ENCODE measurements at places on chromosomes 5 and 9.

DNA sequence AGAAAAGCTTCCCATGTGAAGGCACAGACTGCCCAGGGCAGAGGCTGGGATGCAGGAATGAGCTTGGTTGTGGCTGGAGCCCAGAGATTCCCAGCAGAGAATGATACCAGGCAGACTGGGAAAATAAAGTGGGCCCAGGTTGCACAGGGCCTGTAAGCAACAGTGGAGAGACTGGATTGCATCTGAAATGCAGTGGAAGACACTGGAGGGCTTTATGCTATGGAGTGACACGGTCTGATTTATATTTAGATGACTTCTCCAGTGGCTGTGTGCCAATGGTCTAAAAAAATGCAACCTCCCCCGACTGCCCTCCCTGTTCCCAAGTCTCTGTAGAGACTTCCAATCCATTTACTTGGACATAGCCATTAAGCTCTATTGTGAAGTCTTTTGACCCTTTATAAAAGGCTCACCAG lies 951.1 kb upstream of the DMAC1 start:
- no peak for DNase-seq

GRCh38 chr5:74971947-74972460 lies 80.4 kb downstream of the GCNT4 start:
- DNase-seq = no peak

DNA sequence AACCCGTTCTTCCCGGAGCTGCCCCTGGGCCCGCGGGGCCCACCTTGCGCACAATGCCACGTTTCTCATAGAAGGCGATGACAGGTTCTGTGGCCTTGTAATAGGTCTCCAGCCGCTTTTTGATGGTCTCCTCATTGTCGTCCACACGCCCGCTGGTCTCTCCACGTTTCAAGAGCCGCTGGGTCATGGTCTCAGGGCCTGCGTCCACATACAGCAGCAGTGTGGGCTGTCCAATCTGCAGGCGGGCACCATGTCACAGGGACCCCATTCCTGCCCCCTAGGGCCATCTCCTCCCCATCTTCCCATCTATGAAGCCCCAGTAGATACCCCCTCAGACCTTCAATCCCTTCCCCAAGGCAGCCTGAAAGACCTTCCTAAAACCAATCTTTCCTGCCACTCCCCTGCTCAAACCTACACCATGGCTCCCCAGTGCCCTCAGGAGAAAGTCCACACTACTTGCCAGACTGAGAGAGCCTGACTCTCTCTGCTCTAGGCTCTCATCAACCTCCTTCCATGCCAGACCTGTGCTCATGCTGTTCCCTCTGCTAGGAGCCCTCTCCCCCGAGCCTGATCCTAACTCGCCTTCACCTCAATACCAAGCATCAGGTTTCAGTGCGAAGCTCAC lies 9.1 kb downstream of the AK1 start:
- DNase-seq = no peak

DNA sequence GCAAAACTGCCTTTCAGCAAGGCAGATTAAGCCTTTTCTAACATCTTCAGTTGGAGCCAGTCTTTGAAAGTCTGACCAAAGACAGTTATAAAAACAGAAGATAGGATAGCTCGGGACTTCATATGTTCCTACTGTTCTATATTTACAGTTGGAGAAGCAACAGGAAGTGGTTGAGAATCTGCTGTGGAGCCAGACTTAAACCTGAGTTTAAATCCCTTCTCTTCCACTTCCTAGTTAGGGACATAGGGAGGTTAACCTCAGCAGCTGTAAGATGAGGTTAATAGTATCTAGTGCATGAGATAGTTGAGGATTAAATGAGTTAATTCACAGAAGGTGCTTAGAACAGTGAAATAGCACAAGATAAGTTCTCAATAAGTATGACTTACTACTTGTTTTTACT lies 84.5 kb upstream of the FREM1 start:
- no peak for DNase-seq

- DNase-seq = no peak
Measured at GRCh38 chr5:73213566-73213998, 40.6 kb downstream of the TMEM174 start.

DNA sequence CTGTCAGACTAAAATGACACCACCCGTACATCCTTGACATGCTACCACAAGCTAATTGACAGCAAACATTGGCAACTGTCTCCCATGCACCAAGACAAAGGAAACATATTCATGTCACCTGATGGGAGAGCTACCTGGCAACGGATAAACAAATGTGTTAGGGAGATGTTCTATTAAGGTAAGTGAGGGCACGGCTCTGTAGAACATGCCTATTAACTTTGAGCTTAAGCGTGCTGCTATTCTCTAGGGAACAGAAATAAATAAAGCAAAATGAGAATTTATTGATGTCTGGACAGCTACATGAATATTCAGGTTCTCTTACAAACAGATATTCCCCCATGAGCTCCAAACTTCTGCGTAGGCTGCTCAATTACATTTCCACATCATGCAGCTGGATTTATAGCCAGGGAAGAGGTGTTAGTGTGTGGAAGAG lies 361.4 kb upstream of the RFX3 start:
- no peak for DNase-seq

DNA sequence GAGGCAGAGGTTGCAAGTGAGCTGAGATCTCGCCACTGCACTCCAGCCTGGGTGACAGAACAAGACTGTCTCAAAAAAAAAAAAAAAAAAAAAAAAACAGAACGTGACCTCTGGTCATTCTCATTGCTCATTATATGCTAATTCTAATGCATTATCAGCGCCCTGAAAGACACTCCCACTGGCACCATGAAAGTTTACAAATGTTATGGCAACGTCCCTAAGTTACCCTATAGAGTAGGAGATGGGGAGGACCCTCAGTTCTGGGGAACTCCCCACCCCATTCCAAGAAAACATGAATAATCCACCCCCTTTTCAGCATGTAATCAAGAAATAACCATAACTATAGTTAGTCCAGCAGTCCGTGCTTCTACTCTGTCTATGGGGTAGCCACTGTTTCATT lies 48.9 kb upstream of the DENND4C start:
- DNase-seq = no peak

- no peak for DNase-seq
Measured at GRCh38 chr5:178470760-178471025, 119.5 kb downstream of the COL23A1 start.

DNA sequence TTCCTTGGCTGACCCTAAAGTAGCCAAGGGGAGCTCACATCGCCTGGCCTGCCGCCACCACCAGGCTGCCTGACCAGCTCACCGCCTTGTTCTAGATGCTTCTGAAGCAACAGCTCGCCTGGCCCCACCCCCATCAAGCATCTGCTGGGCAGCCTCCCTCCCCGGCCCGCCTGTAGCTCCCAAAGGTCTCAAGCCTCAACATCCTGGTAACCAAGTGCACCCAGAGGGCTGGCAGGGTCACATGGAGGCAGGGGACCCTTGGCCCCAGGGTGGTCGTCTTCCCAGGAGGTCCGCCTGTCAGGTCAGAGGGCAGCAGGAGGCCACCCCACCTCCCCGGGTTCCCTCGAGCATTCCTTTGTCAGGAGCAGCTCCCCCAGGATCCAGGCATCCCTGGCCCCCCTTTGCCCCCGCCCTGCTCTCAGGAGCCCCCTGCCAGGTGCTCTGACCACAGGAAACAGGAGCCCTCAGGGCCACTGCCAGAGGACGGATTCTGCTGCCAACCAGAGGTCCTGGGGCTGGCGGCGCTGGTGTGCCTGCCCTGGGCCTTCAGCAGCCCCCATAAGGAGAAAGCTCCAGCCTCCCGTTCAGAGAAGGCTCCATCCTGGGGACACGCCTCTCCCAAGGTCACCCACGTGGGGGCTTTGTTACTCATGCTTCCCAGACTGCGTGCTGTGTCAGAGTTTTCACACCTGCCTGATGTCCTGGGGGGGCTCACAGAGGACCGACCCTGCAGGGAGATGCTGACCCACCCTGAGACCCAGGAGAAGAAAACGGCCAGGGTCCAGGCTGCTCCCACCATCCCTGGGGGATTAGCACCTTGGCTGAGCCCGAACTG lies 3.5 kb upstream of the LRRC14B start:
- DNase-seq = no peak

- no peak for DNase-seq
Measured at GRCh38 chr9:85522459-85523092, 219.2 kb downstream of the AGTPBP1 start.

DNA sequence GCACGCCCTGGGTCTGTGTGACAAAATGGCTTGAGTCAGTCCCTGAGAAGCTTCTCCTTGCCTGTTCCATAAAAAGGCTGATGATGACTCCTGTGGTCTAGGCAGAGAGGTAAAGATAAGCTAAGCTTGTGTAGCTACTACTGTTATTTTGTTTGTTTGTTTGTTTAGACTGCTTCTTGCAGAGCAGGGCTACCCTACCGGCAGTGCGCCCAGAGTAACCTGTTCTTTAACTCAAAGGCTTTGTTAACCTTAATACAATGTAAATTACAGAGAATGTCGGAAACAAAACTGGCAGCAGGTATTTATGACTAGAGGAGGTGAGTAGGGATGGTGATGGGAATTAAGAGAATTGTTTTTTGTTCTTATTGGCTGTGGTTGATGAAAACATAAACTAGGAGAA lies 87.6 kb downstream of the F2RL2 start:
- DNase-seq = no peak

DNA sequence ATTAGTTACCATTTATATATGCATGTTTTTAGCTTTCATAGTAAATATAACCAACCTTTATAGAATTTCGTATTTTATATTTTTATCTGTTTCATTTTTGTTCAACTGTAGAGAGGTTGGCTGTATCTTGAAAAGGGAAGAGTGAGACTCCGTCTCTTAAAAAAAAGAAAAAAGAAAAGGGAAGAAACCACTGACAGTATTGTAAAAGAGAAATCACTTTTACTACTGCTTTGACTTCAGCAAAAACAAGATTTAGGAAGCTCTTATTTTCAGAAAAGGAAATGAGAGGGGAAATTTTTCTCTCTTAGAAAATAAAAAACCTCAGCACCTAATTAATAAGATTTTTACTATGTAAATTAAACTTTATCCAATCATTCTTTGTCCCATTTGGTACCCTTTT lies 14.4 kb downstream of the POLK start:
- DNase-seq = no peak

GRCh38 chr9:21015129-21015815 lies 16.2 kb downstream of the HACD4 start:
- no peak for DNase-seq

DNA sequence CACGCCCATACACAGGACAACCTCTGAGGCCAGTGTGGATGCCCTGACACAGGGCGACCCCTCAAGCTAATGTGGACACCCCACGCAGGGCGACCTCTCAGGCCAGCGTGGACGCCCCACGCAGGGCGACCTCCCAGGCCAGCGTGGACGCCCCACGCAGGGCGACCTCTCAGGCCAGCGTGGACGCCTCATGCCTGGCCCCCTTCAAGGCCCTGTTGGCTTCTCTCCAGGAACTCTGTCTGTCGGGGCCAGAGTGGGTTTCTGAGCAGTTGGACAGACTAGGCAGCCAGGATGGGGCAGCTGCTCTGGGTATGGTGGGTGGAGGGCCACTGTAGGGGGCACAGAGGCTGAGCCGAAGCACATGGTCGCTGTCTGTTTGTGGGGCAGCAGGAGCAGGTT lies 47.4 kb downstream of the LMX1B start:
- no peak for DNase-seq

DNA sequence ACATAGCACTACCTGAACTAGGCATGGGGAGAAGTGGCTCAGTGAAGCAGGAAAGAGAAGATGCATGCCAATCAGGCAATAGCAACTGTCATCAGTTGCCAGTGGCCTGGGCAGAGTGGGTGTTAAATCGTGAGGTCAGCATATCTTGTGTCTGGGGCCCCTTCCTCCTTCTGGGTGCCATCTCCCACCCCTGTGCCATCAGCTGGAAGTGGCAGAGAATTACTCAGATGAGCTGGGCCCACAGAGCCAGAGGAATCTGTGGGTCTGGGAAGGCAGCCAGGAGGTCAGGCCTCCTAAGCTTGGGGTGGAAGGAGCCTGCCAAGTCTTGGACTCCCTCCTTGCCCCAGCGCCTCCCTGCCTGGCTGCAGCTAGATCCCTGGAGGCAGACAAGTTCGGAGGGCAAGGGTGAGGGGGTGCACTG lies 66.5 kb downstream of the GALNT12 start:
- no peak for DNase-seq

DNA sequence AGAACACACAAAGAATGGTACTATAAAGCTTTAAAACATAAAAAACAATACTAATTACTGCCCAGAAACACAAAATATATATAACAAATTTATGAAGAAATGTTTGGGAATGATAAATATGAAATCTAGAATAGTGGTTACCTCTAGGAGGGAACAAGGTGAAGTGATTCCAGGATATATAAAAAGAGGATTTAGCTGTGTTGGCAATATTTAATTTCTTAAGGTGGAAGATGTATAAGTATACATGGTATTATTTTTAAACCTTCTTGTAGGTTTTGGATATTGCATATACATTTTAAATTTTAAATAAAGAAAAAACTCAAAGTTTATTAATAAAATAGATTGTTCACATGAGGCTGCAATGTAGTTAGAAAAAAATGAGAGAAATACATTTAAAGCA lies 112.7 kb upstream of the ZNF618 start:
- no peak for DNase-seq

GRCh38 chr9:95023217-95024003 lies 294.1 kb downstream of the FANCC start:
- DNase-seq = no peak

GRCh38 chr9:128503870-128504269 lies 649 bp upstream of the GLE1 start:
- DNase-seq = no peak

- DNase-seq = no peak
Measured at GRCh38 chr9:134239939-134240338, 75.6 kb upstream of the RNU6ATAC start.

DNA sequence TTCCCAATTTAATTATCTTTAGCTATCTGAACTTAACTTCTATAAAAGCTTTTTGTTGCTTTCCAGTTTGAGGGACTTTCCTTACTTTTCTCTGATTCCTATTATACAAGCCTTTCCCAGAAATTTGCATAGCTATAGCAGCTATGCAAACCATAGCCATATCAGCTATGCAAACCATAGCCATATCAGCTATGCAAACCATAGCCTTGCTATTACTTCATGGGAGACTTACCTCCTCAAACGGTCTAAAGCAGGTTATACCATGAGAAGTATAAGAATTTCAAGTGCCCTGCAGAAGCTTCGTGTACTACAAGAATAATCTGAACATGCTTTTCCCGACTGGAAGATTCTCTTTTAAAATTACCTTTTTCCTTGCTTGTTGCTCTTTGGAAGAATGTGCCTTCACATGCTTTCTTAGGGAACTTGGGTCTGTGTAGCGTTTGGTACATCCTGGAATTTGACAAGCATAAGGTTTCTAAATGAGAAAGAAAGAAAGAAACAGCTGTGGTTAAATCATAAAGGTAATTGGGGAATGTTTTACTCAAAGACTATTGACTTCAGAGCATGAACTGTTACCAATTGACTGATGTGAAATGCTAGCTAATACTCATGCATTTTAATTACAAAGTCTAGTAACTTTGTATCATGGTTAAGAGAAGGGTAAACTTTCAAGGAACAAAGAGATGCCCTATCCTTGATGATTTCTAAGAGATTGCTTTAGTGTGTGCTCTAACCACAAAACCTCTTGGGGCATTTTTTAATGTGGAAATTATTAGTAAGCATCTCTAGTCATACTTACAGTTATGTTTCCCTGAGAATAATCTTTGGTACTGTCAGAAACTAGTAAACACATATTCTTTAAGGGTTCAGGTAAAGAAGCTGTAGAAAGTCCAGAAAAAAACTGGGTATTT lies 367.6 kb downstream of the GLIS3 start:
- no peak for DNase-seq
